ENCODE measurements at places on chromosomes 1 and 21. TPM values are rescaled to one million over a fixed set of nuclear protein-coding genes. Genes with fewer than 3 reads are reported as not detected.

- H3K27ac ChIP-seq = no peak overlapping the region
- no peaks in the 10 kb centered on the region for H3K27me3 ChIP-seq
- H3K4me3 ChIP-seq = no peak overlapping the region
- H3K4me1 ChIP-seq = no peaks in the 10 kb centered on the region
- no peaks in the 10 kb centered on the region for H3K36me3 ChIP-seq
Measured at GRCh38 chr1:174266476-174266875, 107.2 kb downstream of the RABGAP1L start.

DNA sequence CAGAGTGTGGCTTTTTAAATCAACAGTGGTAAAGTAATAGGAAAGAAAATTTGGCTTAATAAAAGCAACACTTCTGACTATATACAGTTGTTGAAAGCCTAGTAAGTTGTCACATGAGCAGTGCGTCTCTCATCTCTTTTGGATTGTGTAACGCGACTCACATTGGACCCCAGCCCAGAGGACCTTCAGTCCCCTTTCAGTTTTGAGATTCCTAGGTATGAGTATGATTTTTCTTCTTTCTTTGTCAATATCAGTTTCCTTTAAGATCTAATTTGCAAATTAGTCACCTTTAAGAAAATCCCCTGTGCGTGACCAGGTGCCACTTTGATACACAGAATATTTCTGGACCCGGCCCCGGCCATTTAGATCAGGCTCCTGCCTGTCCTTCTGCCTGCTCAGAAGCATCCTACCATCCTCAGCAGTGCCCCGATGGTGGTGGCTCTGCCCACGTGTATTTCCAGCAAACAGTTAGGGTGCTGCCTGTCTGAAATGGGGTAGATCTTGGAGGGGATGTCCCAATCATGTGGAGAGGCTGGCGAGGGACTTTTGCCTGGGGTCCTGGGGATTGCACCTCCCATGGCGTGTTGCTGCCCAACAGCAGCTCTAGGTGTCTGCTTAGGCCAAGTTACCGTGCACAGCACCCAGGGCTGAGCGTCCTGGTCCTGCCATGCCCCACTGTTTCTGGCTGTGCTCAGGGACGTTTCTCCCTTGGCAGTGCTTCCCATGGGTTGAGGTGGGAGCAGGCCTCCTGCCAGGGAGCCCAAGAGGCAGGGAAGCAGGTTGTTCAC, 21.1 kb downstream of the SNAP47 start:
- H3K4me3 ChIP-seq = no peak overlapping the region
- H3K27me3 ChIP-seq = no peaks in the 10 kb centered on the region
- no peak for DNase-seq
- H3K4me1 ChIP-seq = peaks cover 27% of the 10 kb centered on the region
- no peak overlapping the region for H3K27ac ChIP-seq

- no peaks in the 10 kb centered on the region for H3K27me3 ChIP-seq
- no peaks in the 10 kb centered on the region for H3K4me1 ChIP-seq
- no peak overlapping the region for H3K4me3 ChIP-seq
- no peaks in the 10 kb centered on the region for H3K36me3 ChIP-seq
- no peak for DNase-seq
Measured at GRCh38 chr21:18387994-18388393, 15.6 kb downstream of the TMPRSS15 start.

DNA sequence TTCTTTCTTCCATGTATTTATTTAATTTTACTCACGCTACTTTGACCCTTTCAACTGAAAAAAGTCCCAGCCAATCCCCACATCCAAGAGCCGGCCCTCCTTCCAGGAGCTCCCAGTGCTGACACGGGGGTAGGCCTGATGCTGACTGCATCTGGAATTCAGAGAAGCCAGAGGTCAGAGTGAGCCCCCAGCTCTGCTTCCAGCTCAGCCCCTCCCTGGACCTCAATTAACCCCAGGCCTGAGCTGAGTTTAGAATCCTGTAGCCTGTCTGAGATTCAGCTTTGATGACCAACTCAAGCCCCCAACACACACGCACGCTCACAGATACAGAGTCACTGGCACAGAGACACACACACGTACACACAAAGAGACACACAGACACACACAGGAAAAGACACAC, 247.9 kb downstream of the NPHP4 start:
- H3K36me3 ChIP-seq = no peaks in the 10 kb centered on the region
- no peak overlapping the region for H3K27ac ChIP-seq
- H3K4me1 ChIP-seq = no peaks in the 10 kb centered on the region
- H3K27me3 ChIP-seq = no peaks in the 10 kb centered on the region
- no peak overlapping the region for H3K4me3 ChIP-seq

- H3K4me1 ChIP-seq = peaks cover 22% of the 10 kb centered on the region
- H3K36me3 ChIP-seq = no peaks in the 10 kb centered on the region
- H3K27ac ChIP-seq = peak overlapping the region; percentile 98
- DNase-seq = peak; percentile 36
- H3K27me3 ChIP-seq = no peaks in the 10 kb centered on the region
- peak overlapping the region; percentile 93 for H3K4me3 ChIP-seq
Measured at GRCh38 chr21:37367703-37368540, 1.3 kb downstream of the DYRK1A start.

DNA sequence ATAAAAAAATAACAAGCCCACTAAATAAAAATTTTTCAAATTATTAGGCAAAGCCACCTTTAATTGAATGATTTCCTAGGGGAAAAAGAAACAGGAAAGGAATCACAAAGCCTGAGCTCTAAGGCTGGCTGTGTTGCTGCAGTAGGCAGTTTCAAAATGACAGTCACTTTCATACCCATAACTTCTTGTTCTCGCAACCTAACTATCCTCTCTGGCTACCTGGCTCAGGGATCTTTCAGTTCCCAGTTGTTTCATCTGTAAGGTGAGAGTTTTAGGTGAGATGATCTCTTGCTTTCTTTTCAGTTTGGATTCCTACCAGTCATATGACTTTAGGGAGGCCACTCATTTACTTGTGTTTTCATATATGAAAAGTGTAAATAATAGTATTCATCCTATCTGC, 226.1 kb downstream of the ASTN1 start:
- H3K27ac ChIP-seq = no peak overlapping the region
- DNase-seq = no peak
- no peaks in the 10 kb centered on the region for H3K36me3 ChIP-seq

DNA sequence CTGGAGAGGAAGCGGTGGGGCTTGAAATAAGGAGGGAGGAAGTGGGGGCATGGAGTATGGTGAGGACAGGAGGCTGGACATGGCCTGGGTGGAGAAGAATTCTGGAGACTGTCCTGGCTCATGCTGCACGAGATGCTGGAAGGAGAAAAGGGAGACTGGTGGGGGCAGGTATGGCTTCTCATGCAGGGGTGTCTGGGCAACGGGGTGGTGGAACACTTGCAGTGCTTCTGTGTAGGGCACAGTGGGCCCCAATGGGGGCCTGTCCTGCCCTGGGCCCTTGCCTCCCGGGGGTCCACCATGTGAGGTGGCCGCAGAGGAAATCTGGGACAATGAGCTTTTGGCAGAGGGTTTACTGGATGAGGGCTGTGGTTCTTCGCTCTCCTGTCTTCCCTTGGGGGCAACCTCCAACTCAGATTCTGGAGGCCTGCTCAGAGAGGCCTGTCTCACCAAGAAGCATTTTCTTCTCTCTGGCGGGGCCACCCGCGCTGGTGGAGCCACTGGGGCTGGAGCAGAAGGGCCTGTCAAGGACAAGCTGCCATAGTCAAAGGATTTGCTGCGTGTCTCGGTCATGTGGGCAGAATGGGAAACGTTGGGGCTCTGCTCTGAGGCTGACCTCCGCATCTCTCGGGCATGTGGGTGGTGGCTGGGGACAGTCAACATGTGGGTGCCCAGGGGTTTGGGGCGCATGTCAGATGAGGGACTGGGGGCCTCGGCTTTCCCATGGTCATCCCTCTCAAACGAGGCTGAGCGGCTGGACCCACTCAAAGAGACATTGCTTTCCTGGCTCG, 96.9 kb upstream of the EDN2 start:
- H3K27ac ChIP-seq = no peak overlapping the region
- no peak for DNase-seq
- H3K36me3 ChIP-seq = no peaks in the 10 kb centered on the region
- no peaks in the 10 kb centered on the region for H3K27me3 ChIP-seq
- peaks cover 6% of the 10 kb centered on the region for H3K4me1 ChIP-seq

- H3K27me3 ChIP-seq = peaks cover 2% of the 10 kb centered on the region
- peaks cover 17% of the 10 kb centered on the region for H3K4me1 ChIP-seq
- no peak overlapping the region for H3K4me3 ChIP-seq
- DNase-seq = no peak
- H3K36me3 ChIP-seq = no peaks in the 10 kb centered on the region
Measured at GRCh38 chr1:204316164-204316563, 43.6 kb downstream of the PLEKHA6 start.

DNA sequence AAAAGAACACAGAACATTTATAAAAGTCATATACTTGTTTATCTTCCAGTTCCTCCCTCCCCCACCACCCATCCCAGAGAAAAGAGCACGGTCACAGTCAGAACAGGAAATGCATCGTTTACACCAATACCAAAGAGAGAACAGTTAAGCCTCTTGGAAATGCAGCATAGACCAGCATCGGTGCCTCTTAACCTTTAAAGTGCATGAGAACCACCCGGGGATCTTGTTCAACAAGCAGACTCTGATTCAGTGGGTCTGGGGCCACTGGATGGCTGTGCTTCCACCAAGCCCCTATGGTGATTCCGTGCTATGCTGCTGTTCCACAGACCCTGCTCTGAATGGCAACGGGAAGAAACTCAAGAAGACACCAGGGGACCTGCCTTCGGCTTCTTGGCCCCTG, 19.2 kb downstream of the FAM89A start:
- H3K36me3 ChIP-seq = no peaks in the 10 kb centered on the region
- no peak overlapping the region for H3K27ac ChIP-seq
- peaks cover 6% of the 10 kb centered on the region for H3K4me1 ChIP-seq
- no peak for DNase-seq

- peak overlapping the region; percentile 83 for H3K27ac ChIP-seq
- H3K4me3 ChIP-seq = peak overlapping the region; percentile 78
- peak; percentile 36 for DNase-seq
- peaks cover 25% of the 10 kb centered on the region for H3K4me1 ChIP-seq
- peaks cover 5% of the 10 kb centered on the region for H3K36me3 ChIP-seq
- H3K27me3 ChIP-seq = no peaks in the 10 kb centered on the region
Measured at GRCh38 chr1:145956781-145957442, 905 bp downstream of the LIX1L start.

Gene LDLRAD1
- total RNA-seq = not detected

Gene HLX
- 1.4 TPM for total RNA-seq

Gene TFAP2E
- 0.41 TPM for total RNA-seq
